ENCODE measurements at places on chromosomes 7 and 10.
A peak's percentile ranks its signal among the peaks of the same experiment; 100 is the strongest.

DNA sequence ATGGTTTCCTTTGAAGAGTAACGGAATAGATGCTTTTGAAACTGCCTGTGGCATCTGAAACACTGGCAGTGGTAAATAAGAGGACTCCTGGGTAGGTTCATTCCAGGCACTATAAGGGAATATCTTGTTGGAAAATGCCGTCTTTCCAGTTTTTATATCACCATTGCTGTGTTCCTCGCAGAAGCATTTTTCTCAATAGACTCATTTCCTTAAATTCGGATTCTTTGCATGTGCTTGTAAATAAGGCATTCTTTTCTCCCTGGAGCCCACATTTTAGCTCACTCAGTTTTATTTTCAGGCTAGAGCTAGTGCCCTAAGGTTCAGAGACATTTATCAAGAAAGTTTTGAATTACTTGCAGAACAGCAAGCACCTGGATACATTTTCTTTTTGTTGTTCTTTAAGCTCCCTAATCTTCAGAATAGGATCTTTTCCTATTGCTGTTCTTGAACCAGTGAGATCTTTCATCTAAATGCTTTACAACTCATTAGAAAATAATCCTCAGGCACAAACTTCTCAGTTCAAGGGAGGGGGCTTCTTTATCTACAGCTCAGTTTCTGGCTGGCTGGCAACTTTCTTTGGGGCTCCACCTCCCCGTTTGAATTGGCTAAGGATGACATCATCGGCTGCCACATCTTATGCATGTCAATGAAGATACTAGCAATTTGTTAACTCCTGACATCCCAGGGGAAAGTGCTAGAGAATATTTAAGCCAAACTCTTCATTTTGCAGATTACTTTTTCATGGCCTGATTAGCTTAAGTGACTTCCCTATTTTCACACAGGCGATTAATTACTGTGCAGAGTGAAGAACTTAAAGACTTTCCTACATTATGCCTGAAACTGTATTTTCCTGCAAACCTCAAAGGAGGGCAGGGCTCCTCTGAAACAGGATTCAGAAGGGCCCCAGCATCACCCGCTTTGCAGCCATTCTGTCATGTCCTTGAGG is 133.7 kb upstream of the RSU1 start:
- DNase-seq, result peak; percentile 27

DNA sequence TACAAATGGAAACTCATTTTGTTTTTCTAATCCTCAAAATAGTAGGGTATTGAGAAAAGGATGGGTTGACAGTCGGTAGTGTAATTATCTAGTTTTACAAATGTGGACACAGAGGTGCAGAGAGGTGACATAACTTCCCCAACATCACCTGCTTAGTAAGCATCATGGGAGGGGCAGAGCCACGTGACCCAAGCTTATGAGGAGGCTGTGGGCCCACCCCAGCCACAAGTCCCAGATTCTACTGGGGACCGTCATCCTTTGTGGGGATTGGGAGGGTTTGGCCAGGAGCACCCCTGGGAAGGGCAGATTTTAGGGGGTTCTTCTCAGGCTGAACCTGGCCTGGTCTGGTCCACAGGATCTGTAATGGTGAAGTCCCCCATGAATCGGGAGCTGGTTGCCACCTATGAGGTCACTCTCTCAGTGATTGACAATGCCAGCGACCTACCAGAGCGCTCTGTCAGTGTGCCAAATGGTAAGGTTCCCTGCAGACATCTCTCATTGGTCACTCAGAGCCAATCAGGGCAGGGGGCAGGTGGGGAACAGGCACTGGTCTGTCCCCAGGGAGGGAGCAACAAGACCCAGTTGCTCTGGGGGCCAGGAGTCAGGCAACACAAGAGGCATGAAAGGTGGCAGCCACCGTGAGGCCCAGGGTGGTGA is 23.6 kb upstream of the VSIR start:
- DNase-seq, result no peak

DNA sequence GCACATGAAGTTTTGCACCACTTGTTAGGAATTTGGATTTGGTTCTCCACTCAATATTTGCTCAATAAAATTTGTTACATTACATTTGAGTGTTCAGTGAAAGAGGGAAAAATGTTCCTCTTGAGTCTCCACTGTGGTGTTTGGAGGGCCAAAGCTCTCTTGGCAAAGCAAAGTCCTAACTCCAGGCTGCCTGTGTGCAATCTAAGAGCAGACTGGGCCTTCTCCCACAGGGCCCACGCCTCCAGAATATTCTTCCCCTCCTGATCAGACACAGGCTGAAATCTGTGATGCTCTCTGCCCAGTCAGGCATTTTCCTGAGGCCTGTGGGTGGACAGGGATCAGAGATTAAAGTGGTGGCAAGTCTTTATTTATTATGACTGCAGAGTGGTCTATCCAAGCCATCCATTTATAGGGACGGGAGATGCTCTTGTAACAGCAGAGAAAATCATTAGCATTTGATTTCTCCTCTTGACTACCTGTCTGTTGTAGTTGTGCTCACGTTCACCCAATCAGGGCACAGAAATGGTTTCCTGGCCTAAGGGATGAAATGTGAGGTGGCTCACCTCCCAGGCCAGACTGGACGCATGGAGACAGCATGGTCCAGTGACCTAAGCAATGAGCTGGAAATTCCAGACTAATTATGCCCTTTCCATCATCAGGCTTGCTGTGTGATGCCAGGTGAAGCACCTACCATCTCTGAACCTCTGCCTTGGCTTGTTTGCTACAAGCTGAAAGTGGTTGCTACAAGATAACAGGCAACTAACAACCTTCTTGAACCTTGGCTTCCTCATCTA is 147.1 kb upstream of the NRBF2 start:
- DNase-seq, result no peak

DNA sequence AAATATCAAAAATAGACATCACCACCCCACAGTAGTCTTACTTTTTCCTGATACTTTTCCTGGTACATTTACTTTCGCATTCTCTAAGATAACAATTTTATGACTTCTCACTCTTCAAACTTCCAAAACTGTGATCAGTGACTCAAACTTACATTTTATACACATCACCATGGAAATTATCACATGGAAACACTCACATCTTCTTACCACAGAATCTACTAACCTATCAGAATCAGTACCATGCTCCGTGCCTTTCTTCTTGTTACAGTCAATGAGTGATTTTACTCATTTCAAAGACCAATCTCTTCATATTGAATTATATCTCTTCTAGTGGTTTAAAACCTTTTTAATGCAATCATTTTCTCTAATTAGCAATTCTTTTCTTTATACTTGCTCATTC is 120.3 kb downstream of the PTEN start:
- no peak for DNase-seq

DNA sequence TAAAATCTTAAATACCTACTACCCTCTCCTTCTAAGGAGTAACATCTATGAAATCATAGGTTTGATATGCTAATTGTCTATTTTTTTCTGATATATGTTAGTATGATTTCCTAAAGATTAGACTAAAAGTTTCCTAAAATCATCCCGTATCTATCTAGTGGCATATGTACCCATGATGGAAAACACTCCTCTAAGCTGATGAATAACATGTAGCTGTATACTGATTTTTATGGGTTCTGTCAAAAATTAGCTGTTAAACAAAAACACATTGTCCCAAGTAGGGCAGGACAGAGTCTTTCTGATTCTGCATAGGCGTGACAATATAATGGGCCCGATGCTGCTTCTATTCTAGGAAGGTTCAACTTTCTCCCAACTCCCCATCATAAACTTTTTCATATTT is 79.9 kb downstream of the ADAM22 start:
- no peak for DNase-seq

- peak; percentile 26 for DNase-seq
These were observed 1.3 kb downstream of the ANXA11 start for GRCh38 chr10:80203835-80204676.

Measured in foreskin keratinocyte (primary cell).